Stimulated activated CD8-positive, alpha-beta memory T cell treated with anti-CD3 and anti-CD28 coated beads, Interleukin-15, amount 100 ng/mL, for 48 hours (primary cell): ENCODE measurements at places on chromosomes 1 and 21.

- DNase-seq, result no peak
These were observed 1510.9 kb downstream of the KCNT2 start for GRCh38 chr1:195097316-195097715.

- no peak for DNase-seq
These were observed 106.1 kb downstream of the RWDD3 start for GRCh38 chr1:95340061-95340460.

DNA sequence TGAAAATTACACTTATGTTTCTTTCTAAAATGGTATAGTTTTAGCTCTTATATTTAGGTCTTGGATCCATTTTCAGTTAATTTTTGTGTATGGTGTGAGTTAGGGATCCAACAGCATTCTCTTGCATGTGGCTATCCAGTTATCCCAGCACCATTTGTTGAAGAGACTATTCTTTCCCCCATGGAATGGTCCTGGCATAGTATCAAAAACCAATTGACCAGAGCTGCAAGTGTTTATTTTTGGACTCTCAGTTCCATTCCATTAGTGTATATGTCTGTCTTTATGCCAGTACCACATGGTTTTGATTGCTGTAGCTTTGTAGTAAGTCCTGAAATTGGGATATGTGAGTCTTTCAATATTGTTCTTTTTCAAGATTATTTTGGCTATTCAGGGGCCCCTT, 14.3 kb downstream of the TTLL10 start:
- DNase-seq, result no peak

- no peak for DNase-seq
These were observed 294.8 kb downstream of the PTPRC start for GRCh38 chr1:198933515-198934222.

- no peak for DNase-seq
These were observed 717.9 kb downstream of the AMY1C start for GRCh38 chr1:104467590-104467989.

GRCh38 chr1:65758128-65758527, 34.6 kb upstream of the PDE4B start:
- DNase-seq, result no peak

- no peak for DNase-seq
These were observed at the start of gene MAP1LC3C for GRCh38 chr1:241999026-241999425. Gene MAP1LC3C, minus strand, starts transcription at chr1:241999098. Its CDS starts 90 bp downstream, at chr1:241999008.

DNA sequence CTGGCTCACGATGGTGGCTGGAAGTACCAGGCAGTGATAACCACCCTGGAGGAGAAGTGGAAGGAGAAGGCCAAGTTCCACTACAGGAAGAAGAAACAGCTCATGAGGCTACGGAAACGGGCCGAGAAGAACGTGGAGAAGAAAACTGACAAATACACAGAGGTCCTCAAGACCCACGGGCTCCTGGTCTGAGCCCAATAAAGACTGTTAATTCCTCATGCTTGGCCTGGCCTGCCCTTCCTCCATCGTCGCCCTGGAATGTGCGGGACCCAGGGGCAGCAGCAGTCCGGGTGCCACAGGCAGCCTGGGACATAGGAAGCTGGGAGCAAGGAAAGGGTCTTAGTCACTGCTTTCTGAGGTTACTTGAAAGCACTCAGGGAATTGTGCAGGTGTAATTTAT, 10.8 kb downstream of the IL24 start:
- DNase-seq, result no peak

DNA sequence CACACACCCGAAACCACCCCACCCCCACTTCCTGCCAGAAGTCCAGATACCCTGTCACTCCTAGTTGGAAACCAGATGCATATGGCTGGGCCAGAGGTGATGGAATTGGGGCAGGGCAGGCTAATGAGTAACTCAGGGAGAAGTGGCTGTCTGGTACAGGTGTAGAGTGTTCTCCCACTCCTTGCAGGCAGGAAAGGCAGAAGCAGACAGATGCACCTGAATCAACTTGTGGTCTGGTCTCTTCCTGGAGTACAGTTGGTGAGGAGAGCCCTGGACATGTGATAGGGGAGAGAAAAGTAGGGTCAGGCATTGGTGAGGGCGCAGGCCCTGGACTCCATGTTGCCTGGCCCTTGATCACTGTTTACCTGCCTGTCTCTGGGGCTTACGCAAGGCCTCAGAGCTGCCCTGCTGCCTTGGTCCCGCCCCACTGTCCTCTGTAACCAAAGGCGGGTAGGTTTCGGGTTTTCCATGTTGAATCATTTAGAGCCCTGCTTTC, 2.5 kb downstream of the CGN start:
- DNase-seq, result no peak

DNA sequence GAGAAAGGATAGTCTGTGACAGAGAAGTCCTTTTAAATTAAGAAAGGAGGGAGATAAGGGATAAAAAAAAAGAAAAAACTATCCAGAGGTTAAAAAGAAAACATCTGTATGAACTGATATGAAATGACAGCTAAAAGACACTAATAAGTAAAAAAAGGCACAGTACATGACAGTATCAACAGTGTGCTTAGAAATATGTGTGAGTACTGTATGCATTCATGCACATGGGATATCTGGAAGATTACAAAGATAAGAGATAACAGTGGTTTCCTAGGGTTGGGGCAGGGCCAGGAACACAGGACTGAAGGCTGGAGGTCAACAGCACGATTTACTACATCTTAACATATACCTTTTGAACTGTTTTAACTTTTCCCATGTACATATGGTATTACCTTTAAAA, 13.3 kb downstream of the PTP4A2 start:
- no peak for DNase-seq

- DNase-seq, result no peak
These were observed 72.5 kb upstream of the TNFSF18 start for GRCh38 chr1:173122958-173123852.

- DNase-seq, result no peak
These were observed 87.0 kb downstream of the C4BPA start for GRCh38 chr1:207191061-207191460.

- DNase-seq, result no peak
These were observed 1099.9 kb downstream of the PLA2G4A start for GRCh38 chr1:187928696-187929095.

DNA sequence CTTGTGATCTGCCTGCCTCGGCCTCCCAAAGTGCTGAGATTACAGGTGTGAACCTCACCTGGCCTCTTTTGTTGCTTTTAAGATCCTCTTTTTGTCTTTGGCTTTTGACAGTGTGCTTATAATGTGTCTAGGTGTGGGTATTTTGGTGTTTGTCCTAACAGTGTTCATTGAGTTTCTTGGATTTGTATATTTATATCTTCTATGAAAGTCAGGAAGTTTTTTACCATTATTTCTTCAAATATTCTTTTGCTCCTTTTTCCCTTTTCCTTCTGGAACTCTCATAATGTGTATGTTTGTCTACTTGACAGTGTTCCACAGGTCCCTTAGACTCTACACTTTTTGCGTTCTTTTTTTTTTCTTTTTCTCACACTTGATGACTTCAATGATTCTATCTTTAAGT, 59.1 kb downstream of the URB2 start:
- no peak for DNase-seq

- no peak for DNase-seq
These were observed 51.5 kb upstream of the WNT2B start for GRCh38 chr1:112457241-112457640.

- DNase-seq, result no peak
These were observed 70.6 kb downstream of the CLSTN1 start for GRCh38 chr1:9753121-9753531.

- no peak for DNase-seq
These were observed 53.1 kb downstream of the DOP1B start for GRCh38 chr21:36209626-36210171.

GRCh38 chr1:246108278-246108925, 398.7 kb downstream of the SMYD3 start:
- DNase-seq, result no peak

DNA sequence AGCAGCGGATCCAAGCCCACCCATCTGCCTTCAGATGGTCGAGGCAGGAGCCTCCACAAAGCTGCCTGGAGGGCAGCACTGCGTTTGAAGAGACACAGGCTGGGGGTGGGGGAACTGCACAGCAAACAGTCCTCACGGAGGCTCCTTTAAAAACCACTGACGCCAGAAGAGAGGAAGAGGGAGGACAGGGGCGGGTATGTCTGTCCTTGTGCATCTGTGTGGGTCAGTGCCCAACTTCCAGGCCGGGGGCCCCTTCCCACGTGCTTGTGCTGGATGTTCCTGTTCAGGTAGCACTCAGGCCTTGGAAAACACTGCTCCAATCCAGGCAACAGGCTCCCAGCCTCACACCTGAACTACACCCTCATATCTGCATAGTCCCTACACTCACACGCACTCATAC, 7.7 kb downstream of the AHDC1 start:
- DNase-seq, result no peak

DNA sequence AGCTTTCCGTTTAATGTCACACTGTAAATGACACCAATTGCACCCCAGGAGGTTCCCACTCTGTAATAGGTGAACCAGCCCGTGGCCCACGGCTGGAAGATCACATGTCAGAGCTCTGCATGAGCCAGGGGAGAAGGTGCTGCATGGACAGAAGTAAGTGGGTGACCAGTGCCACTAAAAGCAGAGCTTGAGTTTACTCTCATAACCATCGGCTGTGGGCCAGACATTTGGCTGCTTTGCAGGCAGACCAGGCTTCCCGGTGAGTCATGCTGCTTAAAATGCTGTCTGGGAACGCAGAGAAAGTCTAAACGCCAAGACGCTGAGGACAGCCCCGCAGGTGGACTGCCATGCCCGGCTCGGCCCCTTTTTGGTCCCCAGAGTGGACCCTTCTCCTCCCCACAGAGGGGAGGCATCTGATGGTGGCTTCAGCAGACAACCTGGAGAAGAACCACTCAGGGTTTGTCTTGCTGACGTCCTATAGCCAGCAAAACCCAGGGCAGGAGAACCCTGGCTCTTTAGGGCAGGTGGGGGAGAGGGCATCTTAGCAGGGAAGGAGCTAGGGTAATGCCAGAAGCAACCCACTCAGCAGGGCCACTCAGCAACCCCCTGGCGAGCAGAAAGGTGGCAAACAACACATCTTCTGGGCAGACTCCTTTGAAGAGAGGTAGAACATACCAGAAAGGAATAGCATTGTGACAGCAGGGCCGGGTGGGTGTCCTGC, 7.3 kb downstream of the KIAA2013 start:
- DNase-seq, result no peak

GRCh38 chr21:40191616-40192015, 324.4 kb downstream of the PCP4 start:
- no peak for DNase-seq

GRCh38 chr21:17514124-17514845, 1.4 kb downstream of the CXADR start:
- DNase-seq, result no peak

DNA sequence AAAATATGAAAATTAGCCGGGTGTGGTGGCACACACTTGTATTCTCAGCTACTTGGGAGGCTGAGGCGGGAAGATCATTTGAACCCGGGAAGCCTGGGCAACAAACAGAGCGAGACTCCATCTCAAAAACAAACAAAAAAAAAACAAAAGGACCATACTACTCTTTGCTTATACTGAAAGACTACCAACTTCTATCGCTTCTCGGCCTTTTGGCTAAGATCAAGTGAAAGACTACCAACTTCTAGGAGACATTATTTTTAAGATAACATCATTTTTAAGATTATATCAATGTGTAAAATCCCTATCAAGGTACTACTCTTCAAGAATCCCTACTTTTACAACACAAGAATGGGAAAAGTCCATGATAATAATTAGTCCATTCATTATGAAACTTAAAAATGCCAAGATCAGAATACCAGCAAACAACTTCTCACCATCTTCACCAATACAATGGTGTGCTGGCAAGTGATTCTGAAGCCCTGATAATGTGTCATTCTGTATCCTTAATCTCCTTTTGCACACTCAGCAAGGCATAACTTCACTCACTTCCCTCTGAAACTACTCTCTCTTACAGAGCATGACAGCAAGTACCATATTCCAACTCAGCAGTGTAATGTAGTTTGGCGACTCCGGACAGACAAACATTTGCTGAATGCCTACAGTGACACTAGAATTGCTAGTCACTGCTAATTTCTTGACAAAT, 1.7 kb downstream of the PTP4A2 start:
- DNase-seq, result no peak

DNA sequence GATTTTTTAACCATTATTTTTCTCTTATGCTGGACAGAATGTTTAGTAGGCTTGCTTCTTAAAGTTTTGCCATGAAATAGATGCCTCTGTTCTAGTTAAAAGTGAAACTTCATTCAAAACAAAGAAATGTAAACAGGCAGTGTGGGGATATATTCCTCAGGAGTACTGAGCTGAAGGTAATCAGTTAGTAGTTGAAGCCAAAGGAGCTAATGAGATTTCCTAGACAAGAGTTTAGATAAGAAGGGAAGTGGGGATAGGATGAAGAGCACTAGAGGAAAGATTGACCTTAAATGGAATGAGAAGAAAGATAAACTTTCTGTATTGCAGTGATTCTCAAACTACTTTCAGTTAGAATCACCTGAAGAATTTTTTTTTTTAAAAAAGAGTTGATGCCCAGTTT, 23.9 kb downstream of the PRRC2C start:
- no peak for DNase-seq

- DNase-seq, result no peak
These were observed 150.3 kb downstream of the NUF2 start for GRCh38 chr1:163471779-163472650.

DNA sequence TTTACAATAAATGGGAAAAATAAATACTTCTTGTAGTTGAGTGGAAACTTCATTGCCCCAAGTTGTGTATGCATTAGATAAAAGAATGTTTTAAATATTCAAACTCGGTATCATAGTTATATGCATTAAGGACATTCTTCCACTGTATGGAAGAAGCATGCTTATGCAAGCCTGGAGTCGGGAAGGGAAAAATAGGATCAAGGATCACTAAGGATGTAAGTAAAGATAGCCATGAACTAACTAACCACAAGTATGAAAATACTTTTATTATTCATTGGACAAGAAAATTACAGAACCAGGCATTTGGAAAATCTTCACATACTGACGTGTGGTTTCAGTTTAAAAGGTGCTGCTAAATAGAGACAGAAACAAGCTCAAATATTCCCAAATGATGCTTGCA, 26.9 kb upstream of the DPYD start:
- DNase-seq, result no peak

DNA sequence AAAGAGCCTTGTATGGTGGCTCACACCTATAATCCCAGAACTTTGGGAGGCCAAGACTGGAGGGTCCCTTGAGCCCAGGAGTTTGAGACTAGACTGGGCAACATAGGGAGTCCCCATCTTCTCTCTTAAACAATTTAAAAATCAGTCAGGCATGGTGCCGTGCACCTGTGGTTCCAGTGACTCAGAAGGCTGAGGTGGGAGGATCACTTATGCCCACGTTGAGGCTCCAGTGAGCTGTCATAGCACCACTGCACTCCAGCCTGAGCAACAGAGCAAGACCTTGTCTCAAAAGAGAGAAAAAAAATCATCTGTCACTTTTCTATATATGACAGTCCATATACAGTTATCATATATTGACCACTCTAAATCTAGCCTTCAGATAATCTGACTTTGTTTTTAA, 658.3 kb downstream of the LTN1 start:
- DNase-seq, result no peak

DNA sequence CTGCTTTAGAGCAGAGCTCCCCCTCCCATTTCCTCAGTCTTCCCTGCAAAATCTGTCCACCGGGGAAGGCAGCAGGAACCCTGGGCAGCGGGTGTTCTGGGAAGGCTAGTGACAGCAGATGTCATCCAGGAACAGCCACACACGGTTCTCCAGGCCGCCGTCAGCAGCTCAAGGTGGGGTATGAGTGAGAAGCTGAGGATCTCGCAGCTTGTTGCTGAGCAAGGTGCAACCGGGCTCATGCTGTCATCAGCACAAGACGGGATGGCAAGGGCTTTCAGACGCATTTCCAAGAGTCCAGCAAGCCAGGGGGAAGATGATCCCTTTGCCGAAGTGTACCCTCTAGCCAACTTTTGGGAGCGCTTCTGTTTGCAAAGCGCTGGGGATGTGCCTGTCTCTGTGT, 23.0 kb upstream of the SPSB1 start:
- DNase-seq, result no peak
